Breast epithelium (tissue), 4 donors: ENCODE measurements at places on chromosomes 12 and 14.

- DNase-seq: no peak
Observed at GRCh38 chr12:468671-469389, 9.1 kb downstream of the B4GALNT3 start.

DNA sequence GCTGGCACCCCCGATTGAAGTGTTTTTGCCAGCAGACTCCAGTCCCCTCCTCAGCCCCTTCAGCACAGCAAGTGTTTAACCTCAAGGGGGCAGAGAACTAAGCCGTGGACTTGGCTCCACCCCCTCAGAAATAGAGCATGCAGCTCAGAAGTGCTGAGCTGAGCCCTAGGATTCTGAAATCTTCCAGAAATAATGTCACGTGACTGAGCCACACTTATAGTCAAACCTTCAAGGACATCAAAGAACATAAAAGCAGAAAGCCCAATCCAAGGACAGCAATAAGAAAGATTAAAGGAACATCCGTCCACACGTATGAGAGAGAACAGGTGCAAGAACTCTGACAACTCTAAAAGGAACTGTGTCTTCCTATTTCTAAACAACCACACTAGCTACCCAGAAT lies 317.7 kb upstream of the LRFN5 start:
- DNase-seq: no peak

DNA sequence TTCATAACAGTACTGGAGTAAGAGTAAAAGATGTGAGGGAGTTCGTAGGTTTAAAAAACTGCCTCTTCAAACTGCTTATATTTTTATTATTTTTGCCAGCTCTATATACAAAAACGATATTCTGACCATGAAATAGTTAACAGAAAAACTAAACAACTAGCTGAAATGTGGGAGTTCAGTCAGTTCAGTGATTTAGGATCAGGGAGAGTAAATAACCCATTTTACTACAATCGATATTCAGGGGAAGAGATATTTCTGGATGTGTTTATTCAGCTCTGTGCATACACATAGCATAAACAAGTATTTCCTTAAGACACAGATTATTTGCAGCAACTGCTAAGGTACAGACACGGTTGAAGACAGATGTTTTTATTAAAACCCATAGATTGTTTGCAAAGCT lies 470.9 kb downstream of the TMTC2 start:
- no peak for DNase-seq

GRCh38 chr12:108205864-108206263 lies 76.8 kb downstream of the WSCD2 start:
- DNase-seq: no peak

GRCh38 chr12:9701380-9702154 lies 31.3 kb downstream of the CLECL1 start:
- DNase-seq: no peak

DNA sequence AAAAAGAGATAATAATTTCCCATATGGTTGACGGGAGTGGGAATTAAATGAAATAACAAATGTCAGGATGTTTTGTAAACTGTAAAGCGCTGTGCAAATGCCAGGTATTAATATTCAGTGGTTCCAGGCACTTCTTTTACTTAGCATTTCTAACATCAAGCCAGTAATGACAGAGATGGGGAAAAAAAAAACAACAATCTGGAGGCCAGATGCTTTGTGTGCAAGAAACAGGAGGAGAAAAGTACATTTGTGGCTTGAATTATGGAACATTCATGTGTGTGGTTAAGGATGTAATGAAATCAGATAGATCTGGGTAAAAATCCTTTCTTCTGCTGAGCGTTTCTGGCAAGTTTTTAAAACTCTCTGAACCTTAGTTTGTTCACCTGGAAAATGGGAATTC lies 509.6 kb downstream of the FUT8 start:
- no peak for DNase-seq

- no peak for DNase-seq
Observed at GRCh38 chr12:57479376-57480115, at the start of gene ARHGAP9. TSS of gene ARHGAP9 (minus strand) at chr12:57479866. CDS start at chr12:57479406, 460 bp downstream.

DNA sequence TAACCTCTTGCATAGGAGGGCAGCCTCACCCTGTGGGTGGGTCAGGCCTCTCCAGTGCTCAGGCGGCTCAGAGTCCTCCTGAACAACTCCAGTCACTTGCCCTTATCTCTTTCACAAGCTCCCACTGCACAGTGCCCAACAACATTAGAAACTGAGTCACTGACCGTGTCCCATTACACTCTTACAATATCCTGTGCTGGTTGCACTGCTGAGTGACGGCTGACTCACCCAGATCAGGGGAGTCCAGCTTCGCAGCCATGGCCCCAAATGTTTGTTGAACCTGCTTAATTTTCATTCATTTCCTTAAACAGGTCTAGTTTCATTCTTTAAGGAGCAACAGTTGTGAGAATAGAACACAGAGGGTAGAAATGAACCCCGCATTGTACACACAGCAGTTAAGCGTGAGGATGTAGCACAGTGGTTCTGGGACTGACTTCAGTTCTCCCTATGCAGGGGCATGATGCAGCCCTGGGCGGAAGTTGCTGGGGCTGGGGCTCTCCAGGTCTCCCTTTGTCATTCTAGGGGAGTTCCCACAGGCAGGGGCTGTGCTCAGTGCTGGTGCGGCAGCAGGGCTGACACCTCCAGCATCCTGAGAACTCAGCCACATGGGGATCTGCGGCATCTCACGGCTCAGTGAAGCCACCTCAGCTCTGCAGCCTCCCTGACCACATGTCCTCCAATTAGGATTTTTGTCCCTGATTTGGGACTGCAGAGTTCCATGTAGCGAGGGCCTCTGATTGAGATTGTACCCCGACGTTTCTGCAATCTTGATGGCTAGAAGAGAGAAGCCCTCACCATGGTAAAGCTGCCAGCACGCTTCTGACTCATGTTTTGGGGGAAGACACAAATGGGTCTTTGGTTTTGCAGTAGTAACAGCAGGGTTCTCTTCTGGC lies 16.1 kb downstream of the GPR68 start:
- no peak for DNase-seq

- DNase-seq: no peak
Observed at GRCh38 chr12:64682572-64683277, 72.4 kb downstream of the RASSF3 start.
